ENCODE measurements at places on chromosomes 4 and X.
A peak's percentile ranks its signal among the peaks of the same experiment; 100 is the strongest.

GRCh38 chr4:169440446-169440845 is 169.7 kb upstream of the SH3RF1 start:
- peaks cover 40% of the 10 kb centered on the region for H3K4me1 ChIP-seq
- DNase-seq = no peak
- H3K4me3 ChIP-seq = no peak overlapping the region
- peak overlapping the region; percentile 32 for H3K27ac ChIP-seq
- peaks cover 28% of the 10 kb centered on the region for H3K36me3 ChIP-seq

- no peak for DNase-seq
- no peak overlapping the region for H3K27ac ChIP-seq
- H3K4me1 ChIP-seq = peaks cover 1% of the 10 kb centered on the region
These were observed 22.0 kb upstream of the SPINK2 start for GRCh38 chr4:56843421-56843899.

DNA sequence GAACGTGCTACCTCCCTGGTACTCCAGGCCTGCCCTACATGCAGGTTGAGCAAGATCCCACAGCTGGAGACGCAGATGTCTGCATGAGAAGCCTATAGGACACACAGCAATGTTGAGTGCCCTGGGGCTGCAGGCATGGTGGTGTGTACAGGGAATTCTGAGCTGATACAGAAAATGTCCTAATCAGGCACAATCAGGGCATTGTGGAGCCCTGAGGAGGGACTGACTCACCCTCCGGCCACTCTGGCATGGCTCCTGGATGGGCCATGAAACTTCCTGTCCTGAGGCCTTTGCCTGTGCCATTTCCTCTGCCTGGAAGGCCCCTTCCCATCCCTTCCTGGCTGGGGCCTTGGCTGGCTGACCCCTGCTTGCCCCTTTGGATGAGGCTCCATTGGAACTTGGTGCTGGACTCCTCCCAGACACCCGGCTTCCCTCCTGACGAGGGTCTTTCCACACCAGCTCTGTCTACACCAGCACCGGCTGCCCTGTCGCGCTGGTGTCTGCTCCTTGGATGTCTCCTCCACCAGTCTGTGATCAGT is 16.7 kb upstream of the AFAP1 start:
- H3K4me1 ChIP-seq = peaks cover 4% of the 10 kb centered on the region
- H3K27ac ChIP-seq = no peak overlapping the region
- H3K4me3 ChIP-seq = no peak overlapping the region
- H3K27me3 ChIP-seq = no peaks in the 10 kb centered on the region

DNA sequence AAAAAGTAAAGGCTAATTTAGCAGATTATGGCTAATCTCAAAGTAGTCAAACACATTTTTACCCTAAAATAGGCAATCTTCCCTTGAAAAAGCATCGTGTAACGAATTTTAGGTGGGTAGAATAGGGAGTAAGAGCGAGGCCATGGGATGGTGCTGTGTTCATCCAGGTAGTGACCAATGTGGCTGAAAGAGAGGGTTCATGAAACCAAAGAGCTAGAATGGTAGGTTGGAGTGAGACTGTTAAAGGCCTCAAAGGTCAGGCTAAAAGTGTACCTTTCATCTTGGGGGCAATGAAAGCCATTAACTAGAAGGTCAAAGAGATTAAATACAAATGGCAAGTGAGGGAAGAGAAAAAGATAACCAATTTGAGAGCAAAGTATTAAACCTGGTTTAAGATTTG is 23.6 kb downstream of the EIF4E start:
- H3K4me1 ChIP-seq = peaks cover 36% of the 10 kb centered on the region
- H3K27me3 ChIP-seq = no peaks in the 10 kb centered on the region
- H3K4me3 ChIP-seq = no peak overlapping the region
- no peak for DNase-seq
